ENCODE measurements at places on chromosomes 16 and 17.

- DNase-seq, result no peak
These were observed 25.6 kb upstream of the USP7 start for GRCh38 chr16:8989099-8989878.

GRCh38 chr17:77422748-77423113 lies 282.0 kb downstream of the SEC14L1 start:
- DNase-seq, result no peak

GRCh38 chr17:63696381-63696961 lies 3.5 kb downstream of the LIMD2 start:
- DNase-seq, result peak; percentile 52

DNA sequence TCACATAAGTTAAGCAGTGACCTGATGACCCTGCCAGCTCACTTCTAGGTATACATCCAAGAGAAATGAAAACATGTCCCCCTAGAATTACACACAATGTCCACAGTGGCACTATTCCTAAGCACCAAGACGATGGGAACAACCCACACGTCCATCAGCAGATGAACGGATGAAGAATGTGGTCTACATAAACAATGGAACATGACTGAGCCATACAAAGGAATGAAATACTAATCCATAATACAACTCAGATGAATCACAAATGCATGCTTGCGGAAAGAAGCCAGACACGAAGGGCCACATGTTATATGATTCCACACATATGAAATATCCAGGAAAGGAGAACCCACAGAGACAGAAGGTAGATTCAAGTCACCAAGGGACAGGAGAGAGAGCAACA lies 17.4 kb downstream of the USP22 start:
- no peak for DNase-seq

GRCh38 chr16:64437706-64438324 lies 684.0 kb downstream of the CDH11 start:
- no peak for DNase-seq

DNA sequence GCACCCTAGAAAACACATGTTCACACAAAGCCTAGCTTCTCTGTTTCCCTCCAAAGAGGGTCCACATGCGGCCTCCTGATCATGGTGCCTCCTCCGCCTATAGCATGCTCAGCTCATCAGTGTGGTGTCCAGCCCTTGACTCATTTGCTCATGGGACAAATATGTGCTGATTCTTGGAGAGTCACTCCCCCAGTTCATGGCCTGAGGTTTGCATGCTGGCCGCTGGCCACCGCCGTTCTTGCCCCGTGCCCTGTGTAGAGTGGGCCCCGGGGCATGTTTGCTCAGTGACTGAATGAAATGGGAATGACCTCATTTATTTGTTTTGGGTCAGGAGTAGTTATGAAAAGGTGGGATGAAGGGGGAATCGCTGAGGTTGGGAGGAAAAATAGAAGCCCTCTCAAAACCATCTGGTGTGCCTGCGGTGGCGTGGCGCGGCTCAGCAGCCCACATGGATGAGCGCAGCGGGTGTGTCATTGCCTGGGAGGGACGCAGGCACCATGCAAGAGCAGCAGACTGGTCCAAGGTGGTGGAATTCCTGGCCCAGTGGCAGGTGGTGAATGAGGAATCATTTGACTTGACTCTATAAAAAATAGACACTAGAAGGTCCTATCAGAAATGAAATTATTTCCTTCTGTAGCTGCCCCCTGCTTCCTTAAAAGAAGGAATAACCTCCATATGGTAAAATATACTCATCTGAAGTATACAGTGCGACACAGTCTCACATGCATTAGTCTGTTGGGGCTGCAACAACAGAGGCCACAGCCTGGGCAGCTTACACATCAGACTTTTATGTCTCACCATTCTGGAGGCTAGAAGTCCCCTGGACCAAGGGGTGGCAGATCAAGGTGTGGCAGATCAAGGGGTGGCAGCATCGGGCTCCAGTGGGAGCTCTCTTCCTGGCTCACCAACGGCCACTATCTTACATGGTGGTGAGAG lies 31.7 kb downstream of the CRISPLD2 start:
- peak; percentile 73 for DNase-seq

GRCh38 chr17:80755650-80756405 lies 211.2 kb downstream of the RPTOR start:
- no peak for DNase-seq

DNA sequence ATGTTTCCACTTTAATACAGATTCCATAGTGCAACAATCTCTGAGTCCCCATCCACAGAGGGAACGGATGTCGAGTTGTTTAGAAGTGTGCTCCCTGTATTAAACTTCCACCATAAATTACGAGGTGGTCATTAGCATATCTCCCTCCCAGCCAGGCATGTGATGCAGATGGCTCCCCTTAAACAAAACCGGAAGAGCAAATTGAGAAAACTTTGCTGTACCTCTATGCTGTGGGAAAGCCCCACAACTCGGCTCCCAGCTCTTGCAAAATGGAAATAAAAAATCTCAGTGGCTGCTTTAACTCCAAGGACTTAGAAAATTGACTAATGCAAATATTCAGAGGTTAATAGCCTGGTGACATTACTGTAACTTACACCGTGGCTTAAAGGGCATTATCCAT lies 290.9 kb downstream of the MAF start:
- no peak for DNase-seq

DNA sequence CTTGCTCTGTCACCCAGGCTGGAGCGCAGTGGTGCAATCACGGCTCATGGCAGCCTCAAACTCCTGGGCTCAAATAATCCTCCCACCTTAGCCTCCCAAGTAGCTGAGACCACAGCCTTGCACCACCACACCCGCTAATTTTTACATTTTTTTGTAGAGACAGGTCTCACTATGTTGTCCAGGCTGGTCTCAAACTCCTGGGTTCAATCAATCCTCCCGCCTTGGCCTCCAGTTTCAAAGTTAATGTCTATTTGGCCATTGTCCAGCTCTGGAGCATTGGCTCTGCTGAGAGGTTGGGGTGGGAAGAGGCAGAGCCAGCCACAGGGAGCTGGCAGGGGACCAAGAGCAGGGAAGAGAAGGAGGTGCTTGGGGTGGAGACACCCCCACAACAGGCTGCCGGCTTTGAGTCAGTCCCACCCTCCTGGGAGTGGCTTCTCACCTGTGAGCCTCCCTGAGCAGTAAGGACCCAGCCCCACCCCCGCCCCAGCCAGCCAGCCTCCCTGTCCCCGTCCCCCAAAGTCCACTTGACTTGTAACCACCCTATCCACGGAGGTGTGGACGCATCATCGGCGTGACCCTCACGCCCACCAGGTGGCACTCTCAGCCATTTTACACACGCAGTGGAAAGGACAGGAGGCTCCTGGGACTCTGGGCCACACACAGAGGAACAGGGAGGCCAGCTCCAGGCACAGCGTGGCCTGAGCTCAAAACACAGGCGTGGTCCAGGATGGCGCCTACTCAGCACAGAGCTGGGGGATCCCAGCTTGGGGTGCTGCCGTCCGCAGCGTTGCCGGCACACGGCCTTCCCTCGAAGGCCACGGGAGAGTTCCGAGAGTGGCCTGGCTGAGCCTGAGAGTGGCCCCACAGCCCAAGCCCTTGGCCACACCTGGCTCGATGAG lies 22.8 kb upstream of the PVALEF start:
- peak; percentile 90 for DNase-seq

DNA sequence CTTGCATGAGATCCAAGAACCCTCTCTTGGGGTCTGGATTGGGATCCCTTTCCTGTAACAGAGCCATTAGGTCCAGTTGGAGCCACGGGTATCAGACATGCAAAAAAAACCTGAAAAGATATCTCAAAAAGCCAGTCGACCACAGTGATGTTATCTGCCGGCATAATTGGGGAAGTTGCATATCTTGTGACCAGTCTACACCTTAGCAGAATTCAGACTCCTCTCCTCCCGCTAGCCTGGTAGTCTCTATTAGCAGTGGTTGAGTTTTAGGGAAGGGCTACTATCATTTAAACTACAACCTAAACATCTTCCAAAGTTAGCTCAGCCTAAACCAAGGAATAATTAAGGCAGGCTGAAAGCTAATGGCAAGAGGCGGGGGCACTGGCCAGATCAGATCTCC lies 16.2 kb upstream of the PSMD7 start:
- no peak for DNase-seq

DNA sequence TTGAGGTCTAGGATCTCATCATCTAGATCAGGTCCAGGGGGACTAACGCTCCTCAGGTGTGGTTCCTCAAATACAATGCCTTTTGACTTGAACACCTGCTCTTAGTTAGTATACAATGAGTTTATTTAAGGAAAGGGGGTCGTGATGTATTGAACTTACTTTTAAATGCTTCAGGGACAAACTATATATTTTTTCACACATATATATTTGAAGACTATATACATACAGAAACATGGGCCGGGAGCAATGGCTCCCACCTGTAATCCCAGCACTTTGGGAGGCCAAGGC lies 11.5 kb upstream of the USP32 start:
- DNase-seq, result no peak

GRCh38 chr17:66469461-66469860 lies 167.0 kb downstream of the PRKCA start:
- no peak for DNase-seq

- no peak for DNase-seq
These were observed 83.4 kb downstream of the HIC1 start for GRCh38 chr17:2138318-2138717.

DNA sequence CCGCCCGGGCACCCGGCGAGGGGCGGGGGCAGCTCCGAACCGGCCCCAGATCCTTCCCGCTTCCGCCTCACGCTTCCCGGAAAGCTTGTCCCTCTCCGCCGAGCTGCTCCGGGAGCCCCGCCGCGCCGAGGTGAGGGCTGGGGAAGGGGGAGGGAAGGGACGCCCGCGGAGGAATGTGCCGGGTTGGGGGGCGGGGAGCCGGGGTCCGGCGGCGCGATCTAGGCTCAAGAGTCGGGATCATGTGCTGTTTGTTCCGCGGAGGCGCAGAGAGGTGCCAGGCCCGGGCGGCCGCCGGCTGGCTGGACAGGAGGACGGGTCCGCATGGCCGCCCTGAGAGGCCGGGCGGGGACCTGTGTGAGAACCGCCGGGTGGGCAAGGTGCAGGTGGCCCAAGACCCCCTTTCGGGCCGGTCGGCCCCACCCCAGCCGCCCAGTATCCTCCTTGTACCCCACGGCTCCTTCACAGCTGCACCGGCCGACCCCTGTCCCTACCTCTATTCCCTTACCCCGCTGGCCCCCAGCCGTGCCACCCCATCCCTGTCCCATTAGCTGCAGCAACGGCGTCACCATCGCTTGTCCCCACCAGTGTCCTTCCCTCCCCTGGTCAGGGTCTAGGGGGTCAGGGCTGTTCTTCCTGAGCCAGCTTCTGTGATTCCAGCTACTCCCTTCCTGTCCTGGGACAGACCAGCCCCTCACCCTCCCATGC lies 429 bp downstream of the KIF1C start:
- DNase-seq, result peak; percentile 38

GRCh38 chr16:19348578-19349315 lies 63.2 kb downstream of the CLEC19A start:
- DNase-seq, result no peak

- DNase-seq, result no peak
These were observed 70.7 kb downstream of the TEX14 start for GRCh38 chr17:58621174-58621573.

DNA sequence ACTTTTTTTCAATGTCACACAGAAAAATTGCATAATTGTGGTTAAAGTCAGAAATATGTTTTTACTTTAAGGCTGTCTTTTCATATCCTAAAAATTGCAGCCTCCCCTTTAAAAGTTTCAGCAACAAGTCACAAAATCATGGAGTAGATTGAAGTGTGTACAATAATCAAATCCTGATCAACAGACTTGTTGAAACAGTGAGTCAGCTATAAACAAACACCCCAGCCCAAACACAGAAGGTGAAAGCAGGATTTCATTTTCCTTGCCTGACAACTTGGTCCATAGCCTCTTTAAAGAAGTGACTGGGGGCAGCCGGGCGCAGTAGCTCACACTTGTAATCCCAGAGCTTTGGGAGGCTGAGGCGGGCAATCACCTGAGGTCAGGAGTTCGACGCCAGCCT lies 59.9 kb downstream of the WNT3 start:
- DNase-seq, result no peak

DNA sequence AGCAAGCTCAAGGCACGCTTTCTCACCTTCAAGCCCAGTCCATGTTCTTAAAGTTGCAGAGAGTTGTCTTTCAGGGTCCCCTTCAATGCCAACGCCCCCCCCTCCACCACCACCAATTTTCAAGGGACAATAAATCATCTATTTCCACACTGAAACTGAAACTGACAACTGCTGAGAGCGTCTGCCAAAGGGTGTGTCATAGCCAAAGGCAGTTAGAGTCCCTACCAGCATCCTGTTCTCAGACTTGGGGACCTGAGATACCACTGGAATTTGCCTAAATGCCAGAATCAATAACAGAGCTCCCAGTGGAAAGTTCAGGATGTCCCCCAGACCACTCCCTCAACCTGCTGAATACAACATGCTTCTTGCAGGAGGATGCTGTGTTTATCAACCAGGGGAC lies 133.2 kb upstream of the SOX9 start:
- DNase-seq, result no peak

GRCh38 chr16:87472142-87472778 lies 20.6 kb downstream of the ZCCHC14 start:
- DNase-seq, result no peak

DNA sequence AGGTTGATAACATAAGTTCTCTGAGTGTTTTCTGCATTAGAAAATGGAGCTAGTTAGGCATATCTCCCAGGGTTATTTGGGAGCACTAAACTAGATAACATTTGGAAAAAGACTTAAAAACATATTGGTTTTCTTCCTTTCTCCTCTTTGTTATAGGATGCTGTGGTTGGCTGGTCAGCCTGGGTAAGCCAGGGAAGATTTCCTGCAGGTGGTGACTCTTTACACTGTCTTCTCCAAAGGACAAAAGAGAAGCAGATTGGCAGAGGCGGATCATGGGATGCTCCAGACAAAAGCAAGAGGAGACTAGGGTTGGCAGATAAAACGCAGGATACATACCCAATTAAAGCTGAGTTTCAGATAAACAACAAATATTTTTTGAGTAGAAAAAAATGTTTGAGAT lies 6.2 kb upstream of the CRYBA1 start:
- DNase-seq, result no peak

GRCh38 chr17:77649717-77650211 lies 308.7 kb upstream of the TNRC6C start:
- no peak for DNase-seq

GRCh38 chr17:39641097-39641496 lies 4.2 kb downstream of the STARD3 start:
- DNase-seq, result no peak

DNA sequence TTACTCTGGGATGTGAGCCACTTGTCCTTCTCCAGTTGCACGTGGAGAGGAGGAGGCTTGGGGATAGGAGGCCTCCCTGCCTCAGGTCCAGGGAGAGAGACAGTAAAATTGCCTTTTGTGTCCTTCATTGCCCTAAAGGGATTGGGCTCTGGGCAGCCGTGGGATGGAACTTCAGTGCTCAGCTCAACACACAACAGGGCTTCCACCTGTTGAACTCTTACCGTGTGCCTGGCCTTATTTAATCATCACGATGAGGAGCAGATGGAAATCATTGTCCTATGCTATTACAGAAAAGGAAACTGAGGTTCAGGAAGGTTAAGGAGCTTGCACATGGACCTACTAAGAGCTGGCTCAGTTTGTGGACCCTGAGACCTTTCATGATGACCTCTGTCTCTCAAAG lies 92.4 kb upstream of the CDC42EP4 start:
- no peak for DNase-seq
